ENCODE measurements at places on chromosomes 11 and 22.

- no peak for DNase-seq
These were observed 11.2 kb downstream of the MLC1 start for GRCh38 chr22:50074056-50074455.

DNA sequence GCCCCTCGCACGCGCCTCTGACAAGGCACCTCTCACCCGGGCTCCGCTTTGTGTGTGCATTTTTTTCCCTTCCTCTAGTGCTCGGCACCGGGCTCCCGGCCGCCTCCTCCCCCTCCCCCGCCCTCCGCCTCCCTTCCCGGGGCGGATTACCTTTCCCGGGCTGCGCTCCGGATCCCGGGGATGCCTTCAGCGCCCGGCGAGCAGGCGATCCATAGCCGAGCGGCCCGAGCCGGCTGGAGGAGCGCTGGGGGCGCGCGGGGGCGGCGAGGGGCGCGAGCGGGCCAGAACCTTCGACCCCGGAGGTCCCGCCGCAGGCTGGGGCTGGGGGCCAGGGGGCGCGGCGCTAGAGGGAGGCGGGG lies 282 bp downstream of the MPPED2 start:
- no peak for DNase-seq

- no peak for DNase-seq
These were observed 27.1 kb upstream of the CHKA start for GRCh38 chr11:68148071-68148805.

DNA sequence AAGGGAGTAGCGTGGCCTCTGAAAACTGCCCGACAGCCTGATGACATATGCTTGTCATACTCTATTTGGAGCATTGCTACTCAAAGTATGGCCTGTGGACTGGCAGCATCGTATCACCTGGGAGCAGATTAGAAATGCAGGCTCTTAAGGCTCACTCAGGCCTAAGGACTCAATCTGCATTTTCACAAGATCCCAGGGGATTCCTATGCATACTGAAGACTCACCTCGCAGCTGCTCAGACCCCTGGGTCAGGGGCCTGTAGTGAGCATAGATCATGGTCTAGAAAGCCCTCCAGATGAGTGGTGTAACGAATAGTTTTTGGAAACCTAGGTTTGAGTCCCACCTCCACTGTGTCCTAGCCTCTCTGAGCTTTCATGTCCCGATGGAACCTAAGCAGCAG lies 126.3 kb downstream of the FEZ1 start:
- no peak for DNase-seq

DNA sequence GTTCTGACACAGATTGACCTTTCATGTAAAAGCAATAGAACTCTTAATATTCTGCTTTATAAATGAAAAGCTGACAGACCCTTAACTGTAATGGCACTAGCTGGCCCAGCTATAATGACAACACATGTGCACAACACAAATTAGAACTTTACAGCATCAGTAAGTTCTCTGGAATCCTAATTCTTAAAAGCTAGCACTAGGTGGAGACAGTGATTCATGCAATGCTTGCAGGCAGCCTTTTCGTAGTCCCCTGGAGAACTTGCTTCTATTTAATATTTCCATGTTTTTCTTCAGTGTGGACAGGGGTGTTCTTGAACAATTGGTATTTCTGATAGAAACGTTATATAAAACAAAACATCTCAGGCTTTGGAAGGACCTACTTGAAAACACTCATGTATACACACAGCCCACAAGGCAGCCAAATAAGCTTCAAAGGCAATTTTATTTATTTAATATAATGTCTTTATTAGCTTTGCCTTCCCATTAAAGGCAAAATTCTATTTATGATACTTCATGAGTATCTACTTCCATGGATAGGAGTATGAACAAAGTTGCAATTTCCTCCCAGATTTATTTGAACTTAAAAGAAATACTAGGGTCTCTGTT lies 374.3 kb upstream of the MPPED2 start:
- DNase-seq = no peak

DNA sequence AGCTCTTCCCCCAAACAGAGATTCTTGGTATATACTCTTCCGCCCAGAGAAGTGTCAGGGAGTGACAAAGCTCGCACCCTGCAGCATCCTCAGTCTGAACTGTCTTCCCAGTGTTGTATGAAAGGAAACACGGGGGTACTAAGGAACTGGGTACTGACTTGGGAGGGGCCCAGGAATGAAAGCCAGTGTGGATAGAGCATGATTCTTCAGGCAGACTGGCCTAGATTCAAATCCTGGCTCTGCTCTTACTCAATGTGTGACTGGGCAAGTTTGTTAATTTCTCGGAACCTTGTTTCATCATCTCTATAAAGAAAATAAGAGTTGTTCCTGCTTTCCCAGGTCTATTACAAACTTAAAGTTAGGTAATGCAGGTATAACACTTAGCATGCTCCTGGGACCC lies 266.0 kb upstream of the NARS2 start:
- no peak for DNase-seq

DNA sequence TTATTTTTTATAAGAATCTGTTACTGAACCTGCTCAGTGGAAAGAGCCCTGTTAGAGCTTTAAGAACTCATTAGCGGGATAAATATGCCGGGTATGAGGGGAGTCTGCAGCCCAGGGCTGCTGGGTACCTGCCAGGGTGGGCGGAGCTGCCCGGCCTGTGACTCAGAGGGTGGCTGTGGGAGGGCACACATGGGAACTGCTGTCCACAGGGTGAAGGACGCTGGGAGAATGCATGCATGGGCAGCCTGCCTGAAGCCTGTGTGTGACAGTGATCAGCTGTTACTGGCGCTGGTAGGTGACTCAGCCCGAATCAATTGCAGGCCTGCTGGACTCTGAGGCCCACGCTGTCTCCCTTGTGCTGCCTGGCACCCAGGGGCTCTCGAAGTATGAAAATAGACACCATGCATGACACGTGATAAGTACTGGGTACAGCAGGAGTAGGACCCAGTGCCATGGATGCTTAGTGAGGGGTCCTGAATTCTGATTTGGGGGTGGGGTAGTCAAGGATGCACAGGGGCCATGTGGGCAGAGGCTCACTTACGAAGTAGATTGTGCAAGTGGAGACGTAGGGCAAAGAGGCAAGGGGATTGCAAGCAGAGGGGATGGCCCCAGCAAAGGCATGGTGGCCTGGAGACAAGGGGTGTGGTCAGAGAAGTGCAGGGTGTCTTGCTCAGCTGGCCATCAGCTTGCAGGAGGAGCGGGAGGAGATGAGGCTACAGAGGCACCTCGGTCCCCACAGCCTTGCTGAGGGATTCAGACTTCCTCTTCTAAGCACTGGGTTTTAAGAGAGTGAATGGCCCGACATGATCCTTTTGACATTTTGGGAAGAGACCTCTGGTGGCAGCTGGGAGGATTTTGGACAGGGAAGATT lies 36.5 kb downstream of the GRIK4 start:
- peak; percentile 90 for DNase-seq

GRCh38 chr22:35530700-35531099 lies 9.9 kb upstream of the RASD2 start:
- DNase-seq = no peak

DNA sequence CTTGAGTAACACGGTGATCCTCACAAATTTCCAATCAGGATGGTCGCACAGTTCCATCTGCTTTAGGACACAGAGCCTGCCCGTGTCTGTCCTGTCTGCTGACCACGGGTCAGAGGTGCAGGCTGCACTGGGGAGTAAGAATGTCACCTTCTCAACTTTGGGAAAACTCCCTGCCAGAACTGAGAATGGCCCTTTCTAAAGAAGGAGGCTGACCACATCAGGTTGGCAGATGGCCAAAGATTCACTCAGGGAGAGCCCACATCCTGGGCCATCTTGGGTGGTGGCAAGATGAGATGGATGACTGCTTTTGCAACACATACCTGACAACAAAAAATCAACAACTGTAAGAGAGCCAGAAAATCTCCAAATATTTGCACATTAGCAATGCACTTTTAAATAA lies 101.9 kb downstream of the IGLL1 start:
- DNase-seq = no peak

DNA sequence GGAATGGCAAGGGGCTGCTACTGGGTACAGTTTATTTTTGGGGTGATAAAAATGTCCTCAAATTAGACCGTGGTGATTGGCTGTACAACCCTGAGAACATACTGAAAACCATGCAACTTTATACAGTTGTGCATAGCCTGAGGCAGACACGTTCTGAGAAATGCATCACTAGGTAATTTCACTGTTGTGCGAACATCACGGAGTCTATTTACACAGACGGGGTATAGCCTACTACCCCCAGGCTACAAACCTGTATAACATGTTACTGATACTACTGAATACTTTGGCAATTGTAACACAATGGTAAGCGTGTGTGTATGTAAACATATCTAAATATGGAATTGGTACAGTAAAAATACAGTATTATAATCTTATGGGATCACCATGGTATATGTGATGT lies 23.6 kb downstream of the NARS2 start:
- no peak for DNase-seq

DNA sequence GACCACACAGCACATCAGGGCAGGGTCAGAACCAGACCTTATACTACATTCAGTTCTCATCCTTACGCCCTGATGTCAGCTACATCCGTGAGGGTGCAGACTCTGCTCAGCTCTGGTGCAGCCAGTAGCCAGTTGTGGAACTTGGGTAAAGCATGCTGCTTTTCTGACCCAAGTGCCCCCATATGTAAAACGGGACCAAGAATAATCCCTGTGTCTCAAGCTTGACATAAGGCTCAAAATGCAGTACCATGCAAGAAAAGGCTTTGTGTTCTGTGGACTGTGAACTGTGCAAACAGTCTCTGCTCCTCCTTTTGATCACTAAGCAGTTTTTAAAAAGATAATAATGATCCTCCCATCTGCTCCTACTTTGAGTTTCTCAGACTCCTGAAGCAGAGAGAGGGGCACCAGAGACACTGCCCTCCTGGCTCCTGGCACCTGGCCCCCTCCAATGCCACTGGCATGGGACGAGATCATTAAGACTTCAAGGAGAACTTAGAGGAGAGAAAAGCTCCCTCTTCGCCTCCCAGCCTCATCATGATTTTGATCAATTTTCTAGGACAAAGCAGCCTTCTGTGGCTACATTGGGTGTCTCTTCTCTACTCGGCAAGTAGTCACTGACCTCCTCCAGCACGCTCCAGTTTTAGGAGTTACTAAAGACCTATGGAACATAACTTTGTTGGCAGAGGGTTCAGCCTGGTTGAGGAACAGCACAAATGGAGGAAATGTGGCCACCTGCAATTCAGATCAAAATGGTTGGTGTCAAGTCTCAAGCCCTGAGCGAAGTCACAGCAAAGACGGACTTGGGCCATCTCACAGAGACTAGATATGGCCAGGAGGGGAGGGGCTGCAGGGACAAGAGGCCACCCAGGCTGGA lies 23.9 kb downstream of the IL10RA start:
- DNase-seq = no peak
